NCI-H1930 (cell line): ENCODE measurements at places on chromosomes 3 and 15.

DNA sequence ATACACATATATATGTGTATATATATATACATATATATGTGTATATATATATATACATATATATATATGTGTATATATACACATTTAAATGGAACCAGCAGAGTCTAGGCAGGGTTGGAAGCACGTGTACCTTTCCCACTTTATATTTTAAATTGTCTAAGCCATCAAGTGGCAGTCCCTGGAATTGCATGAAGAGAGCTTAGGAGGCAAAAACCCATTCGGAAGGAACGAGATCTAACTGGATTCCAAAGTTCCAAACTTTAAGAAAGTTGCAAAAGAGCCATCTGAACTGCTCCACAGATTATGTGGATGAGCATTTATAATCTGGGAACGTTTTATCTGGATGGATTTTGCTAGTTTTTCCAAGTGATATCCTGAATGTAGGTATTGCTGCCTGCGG is 186.5 kb downstream of the FOXP1 start:
- DNase-seq: no peak

- DNase-seq: no peak
Measured at GRCh38 chr3:124700880-124701684, 29.2 kb upstream of the UMPS start.

DNA sequence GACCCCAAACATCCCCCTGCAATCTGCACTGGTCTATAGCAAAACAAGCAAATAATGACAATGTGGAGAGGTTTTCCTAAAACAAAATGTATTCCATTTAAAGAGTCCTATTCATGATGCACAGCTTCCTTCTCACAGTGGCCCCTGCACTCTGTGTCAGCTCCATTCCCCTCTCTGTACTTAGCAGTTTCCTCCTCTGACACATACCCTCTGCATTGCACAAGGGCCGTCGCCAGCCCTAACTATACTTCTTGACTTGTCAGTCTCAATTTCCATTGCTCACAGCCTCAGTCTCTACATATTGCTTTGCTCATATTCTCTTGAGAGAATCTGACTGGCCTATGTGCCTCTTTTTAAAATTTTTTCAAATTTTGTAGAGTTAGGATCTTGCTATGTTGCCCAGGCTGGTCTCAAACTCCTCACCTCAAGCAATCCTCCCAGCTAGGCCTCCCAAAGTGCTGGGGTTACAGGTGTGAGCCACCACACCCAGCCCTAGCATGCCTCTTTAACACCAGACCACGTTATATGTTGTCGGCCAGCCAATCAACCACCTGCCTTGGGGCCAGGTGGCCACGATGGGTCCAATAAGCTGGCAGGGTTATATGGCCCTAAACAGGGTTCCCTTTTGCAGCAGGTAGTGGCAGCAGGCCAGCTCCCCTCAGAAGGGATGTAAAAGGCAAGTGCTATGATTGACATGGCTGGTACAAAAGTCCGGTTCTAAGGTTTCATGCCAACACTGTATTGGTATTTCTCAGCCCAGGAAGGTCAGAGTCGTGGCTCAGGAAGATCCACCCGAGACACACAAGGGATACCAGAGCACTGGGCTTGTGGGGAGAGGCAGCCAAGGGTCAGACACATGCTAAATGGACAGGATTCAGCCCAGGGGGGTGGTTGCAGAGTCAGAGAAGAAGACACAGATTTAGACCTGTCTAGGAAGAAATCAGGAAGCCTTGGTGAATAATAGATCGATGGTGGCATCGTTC is 59.0 kb upstream of the SMAD3 start:
- DNase-seq: no peak

DNA sequence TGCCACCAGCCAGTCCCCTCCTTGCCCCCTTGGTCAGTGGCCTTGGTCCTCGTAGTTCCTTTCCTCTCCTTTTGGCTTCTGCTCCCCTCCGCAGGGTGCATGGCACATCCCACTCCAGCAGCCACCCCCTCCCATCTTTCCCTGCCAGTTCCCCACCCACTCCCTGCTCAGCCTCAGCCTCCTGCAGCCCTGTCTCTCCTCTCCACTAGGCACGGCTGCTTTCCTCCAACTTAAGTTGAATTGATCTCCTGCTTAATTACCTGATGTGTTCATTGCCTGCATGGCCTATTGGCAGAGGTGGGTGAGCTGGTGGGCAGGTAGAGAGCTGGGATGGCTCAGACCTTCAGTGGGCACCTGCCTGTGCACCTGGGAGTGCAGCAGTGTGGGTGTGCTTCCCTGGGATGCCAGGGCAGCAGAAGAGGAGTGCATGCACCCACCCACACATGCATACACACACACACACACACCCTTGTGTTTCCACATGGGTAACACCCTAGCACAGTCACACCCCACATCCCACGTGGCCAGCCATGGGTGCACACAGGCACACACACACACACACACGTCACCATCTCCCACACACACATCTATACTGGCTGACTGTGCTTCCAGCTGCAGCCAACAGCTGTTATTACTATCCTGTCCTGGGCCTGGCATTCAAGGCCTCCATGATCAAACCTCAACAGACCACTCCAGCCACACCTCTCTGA is 30.9 kb downstream of the C3orf18 start:
- no peak for DNase-seq

- no peak for DNase-seq
Measured at GRCh38 chr3:17181413-17181907, 296.7 kb downstream of the PLCL2 start.

DNA sequence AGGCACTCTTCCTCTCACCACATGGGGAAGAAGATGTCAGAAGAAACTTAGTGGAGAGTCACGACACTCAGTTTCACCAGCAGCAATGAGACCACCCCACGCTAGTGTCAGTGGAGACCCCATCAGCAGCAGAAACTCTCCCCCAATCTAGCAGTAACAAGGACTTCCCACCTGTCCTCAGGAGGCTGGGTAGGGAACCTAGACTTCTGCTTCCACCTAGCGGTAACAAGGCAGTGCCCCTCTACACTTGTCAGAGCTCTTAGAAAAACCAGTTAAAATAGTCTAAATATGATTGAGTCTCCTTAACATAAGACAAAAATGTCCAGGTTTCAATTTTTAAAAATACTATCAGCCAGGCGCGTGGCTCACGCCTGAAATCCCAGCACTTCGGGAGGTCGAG is 57.3 kb downstream of the TRAT1 start:
- no peak for DNase-seq

DNA sequence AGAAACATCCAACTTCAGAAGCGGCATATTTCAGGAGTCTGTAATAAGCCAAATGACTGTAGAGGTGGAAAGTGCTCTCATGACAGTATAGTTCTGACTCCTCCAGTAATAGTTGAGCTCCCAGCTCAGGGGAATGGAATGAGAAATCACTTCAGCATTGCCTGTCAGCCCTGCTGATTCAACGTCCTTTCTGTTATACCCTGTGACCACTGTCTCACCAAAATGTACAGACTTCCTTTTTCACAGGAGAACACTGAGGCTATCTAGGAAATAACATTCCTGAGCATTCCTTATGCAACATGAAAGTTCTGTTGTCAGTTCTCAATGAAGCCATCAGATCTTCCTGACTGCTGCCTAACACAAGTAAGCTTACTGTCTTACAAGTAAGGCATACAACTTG is 284.5 kb upstream of the MME start:
- no peak for DNase-seq

- DNase-seq: no peak
Measured at GRCh38 chr3:129747136-129747535, 140.7 kb upstream of the PLXND1 start.

DNA sequence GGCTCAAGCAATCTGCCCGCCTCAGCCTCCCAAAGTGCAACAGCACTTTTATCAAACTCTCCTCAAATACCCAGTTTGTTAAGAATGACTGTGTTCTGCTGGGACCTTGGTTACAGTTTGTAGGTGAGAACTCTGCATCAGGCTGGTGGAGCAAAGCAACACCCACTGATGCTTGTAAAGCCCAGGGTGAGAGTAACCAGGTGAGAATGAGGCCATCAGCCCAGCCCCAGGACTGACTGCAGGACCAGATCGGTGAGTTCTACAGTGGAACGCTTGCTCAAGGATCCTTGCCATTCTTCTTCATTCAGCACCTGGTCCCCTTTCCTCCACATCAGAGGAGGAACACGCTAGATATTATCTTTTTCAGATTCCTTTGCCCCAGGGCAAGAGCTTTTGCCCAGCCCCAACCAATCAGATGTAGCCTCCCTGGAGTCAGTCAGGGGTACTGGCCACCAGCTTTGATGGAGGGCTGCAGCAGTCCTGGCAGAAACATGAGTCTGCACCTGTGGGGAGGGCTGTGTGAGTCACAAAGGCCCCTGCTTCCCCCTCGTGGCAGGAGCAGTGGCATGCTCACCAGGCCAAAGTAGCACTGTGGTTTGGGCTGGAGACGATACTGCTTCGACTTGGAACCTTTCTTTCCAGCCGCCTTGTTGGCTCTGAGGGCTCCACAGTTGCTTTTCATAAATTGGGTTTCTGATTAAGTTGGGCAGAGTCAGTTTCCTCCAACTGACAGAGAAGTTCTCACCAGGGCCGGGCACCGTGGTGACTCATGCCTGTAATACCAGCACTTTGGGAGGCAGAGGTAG is 3.5 kb upstream of the SHISA5 start:
- DNase-seq: no peak

DNA sequence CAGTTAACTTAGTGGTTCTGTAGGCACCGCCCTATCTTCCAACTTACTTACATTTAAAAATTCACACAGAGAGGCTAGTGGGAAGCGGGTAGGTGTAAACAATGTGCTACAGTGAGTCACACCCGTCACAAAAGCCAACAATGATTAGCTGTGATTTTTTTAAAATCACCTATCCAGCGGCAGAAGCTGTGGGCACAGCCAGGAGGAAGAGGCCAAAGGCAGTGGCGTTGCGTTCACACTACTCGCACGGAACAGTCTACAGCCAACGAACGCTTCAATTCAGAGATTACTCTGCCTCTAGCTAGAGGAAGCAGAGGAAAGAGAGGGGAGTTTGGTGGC is 2.5 kb upstream of the NLGN1 start:
- DNase-seq: peak; percentile 51

DNA sequence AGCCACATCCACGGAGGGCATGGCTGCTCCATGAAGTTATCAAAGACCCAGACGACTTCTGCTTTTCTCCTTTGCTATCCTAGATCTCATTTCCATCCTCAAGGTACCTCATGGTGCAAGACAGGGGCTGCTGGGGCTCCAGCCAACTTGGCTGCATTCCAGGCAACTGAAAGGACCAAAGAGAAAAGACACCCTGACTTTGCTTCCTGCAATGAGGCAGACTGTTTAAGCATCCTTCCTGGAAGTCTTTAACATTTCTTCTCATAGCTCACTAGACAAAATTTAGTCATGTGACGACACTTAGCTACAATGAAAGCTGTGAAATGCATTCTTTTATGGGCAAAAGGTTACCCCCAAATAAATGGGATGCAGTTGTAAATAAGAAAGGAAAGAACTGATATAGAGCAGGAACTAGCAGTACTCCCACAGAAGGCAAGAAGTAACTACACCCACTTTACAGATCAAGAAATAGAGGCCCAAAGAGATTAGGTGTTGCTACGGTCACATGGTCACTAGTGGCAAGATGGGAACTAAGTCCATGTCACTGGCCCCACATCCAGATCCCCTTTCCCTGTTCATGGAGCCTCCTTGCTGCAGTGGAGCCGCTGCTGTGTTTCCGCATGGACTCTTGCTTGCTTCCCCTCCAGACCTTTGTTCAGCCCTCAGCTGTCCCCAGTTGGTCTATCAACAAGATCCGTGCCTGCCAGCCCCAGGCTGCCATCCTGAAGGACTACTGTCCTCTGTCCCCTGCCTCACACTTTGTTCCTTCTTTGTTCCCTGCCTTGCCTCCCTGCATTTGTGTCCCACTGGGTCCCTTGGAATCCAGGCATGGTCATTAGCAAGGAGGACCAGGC is 107.0 kb downstream of the XXYLT1 start:
- DNase-seq: no peak

DNA sequence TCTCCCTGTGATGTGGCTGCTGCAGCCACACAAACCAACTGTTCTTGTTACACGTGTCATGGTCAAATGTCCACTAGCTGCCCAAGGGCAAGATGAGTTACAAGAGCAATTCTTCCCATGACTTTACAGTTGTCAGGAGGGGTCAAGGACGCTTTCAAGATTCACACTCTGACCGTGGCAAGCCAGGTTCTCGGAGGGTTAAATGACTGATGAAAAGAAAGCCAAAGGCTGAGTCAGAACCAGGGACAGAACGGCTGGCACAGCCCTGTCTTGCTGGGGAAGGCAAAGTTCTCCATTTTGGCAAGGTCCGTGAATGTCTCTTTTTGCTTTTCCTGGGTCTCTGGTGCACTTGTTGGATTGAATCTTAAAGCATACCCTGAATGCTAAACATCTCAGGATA is 364.5 kb upstream of the ICE2 start:
- DNase-seq: no peak

DNA sequence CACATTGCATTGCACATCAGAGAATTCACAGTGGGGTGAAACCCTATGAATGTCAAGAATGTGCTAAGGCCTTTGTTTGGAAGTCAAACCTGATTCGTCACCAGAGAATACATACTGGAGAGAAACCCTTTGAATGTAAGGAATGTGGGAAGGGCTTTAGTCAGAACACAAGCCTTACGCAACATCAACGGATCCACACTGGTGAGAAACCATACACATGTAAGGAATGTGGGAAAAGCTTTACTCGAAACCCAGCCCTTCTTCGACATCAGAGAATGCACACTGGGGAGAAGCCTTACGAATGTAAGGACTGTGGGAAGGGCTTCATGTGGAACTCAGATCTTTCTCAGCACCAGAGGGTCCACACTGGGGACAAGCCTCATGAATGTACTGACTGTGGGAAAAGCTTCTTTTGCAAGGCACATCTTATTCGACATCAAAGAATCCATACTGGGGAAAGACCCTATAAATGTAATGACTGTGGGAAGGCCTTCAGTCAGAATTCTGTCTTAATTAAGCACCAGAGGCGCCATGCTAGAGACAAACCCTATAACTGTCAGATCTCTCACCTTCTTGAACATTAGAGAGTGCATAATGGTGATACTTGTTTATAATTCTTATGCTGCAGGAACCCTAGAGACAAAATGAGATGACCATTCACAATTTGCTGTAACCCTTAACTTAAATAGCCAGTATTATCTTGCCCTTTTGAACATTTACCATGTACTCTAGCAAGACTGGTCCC is 9.0 kb downstream of the ZNF662 start:
- no peak for DNase-seq
